Right lung (tissue), 10 donors: ENCODE measurements at places on chromosomes 11 and 22. TPM values are rescaled to one million over a fixed set of nuclear protein-coding genes. Genes with fewer than 3 reads are reported as not detected.

DNA sequence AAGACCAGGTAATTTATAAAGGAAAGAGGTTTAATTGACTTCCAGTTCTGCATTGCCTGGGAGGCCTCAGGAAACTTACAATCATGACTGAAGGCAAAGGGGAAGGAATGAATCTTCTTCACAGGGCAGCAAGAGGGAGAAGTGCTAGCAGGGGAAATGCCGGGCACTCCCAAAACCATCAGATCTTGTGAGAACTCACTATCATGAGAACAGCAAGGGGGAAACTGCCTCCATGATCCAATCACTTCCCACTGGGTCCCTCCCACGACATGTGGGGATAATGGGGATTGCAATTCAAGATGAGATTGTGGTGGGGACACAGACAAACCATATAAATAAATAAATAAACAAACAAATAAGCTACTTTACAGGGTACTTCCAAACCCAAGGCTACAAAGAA, 28.8 kb upstream of the EXPH5 start:
- DNase-seq, result no peak

- DNase-seq, result no peak
These were observed 35.7 kb downstream of the LRRC32 start for GRCh38 chr11:76634886-76635285.

The OR5A1 gene
- polyA plus RNA-seq, result 0.04 TPM

DNA sequence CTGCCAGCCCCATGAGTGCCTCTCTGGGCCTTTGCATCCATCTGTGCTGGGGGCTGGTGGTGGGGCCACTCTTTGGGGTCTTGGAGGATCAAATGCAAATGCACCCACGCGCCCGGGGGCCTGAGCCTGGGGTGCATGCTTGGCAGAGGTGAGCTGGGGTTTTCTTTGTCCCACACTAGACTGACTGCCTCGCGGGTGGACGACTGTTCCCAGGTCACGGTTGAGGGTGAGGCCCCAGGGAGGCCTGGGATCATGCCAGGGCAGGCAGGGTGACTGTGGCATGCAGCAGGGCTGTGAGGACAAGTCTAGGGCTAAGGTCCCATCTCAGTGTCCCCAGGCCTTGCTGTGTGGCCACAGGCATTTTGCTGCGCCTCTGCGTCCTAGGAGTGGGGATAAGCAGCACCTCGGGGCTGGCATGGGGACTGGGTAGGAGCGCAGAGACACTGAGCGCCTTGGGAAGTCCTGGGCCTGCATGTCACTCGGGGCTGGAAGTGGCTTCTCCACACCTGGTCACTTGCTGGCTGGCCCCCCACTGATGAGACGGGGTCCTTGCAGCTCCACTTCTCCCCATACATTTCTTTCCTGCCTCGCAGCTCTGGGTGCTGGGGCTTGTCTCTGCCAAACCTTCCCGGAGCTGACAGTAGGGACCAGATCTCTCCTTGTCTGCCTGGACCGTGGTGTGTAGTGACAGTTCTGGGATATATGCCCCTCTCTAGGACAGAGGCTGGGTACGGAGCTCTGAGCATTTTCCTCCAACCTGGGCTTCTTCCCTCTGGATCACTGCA, 133.1 kb downstream of the CTTN start:
- DNase-seq, result no peak

The KRTAP5-8 gene
- polyA plus RNA-seq, result not detected

GRCh38 chr11:134916421-134917213, 504.6 kb upstream of the B3GAT1 start:
- DNase-seq, result no peak

DNA sequence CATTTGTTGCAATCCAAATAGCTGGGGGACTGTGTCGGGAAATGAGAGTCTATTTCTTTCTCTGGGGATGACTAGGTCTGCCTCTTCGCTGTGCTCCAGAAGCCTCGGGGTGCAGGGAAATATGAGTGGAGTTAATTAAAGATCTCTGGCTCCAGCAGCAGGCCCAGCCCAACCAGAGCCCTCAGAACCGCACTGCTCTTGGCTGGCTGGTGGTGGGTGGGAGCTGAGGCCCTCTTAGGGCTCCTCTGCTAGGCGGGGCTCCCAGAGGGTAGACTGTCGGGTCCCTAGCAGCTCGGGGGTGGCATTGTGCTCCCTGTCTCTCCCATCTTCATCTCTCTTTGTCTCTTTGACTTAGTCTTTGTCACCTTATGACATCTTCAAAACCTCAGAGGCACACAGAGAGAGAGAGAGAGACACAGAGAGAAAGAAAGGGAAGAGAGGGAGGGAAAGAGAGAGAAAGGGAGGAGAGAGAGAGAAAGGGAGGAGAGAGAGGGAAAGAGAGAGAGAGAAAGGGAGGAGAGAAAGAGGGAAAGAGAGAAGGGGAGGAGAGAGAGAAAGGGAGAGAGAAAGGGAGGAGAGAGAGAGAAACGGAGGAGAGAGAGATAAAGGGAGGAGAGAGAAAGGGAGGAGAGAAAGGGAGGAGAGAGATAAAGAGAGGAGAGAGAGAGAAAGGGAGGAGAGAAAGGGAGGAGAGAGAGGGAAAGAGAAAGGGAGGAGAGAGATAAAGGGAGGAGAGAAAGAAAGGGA, 20.2 kb downstream of the MPPED1 start:
- no peak for DNase-seq

DNA sequence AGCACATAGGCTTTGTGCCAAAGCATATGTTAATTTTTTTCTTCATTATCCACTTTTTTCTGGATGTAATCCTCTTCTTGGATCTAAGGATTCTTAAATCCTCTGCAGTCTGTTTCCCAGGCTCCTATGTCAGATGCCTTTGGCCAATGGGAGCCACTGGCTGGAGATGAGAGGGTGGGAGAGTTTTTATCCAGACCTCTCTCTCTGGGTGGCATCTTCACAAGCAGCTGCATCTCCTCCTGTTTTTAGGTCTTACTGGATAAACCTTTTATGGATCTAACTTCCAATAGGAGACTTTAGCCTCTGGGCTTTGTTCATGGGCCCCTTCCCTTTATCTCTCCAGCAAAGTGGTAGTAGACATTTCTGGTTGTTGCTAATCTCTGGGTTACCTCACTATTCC, 22.4 kb upstream of the MPPED2 start:
- no peak for DNase-seq

The PTPRCAP gene
- polyA plus RNA-seq, result 1.7 TPM

DNA sequence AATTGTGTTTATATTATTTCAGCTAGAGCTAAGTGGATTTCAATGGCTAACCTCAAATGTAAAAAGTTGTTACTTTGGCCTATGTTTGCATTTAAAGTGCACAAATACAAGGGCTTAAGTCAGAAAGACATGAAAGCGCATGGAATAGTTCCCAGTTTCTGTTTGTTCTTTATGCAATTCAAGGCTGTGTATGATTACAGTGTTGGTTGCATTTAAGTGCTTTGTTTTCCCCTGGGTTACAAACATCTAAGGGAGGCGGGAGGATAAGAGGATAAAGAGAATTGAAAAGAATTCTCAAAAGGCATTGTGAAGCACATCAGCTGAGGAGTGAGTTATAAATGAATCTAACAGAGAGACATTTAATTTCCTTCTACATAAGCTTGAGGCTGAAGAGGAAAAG, 453.4 kb downstream of the NTM start:
- DNase-seq, result no peak

- peak; percentile 11 for DNase-seq
These were observed 718.8 kb downstream of the CNTN5 start for GRCh38 chr11:99739464-99740089.

DNA sequence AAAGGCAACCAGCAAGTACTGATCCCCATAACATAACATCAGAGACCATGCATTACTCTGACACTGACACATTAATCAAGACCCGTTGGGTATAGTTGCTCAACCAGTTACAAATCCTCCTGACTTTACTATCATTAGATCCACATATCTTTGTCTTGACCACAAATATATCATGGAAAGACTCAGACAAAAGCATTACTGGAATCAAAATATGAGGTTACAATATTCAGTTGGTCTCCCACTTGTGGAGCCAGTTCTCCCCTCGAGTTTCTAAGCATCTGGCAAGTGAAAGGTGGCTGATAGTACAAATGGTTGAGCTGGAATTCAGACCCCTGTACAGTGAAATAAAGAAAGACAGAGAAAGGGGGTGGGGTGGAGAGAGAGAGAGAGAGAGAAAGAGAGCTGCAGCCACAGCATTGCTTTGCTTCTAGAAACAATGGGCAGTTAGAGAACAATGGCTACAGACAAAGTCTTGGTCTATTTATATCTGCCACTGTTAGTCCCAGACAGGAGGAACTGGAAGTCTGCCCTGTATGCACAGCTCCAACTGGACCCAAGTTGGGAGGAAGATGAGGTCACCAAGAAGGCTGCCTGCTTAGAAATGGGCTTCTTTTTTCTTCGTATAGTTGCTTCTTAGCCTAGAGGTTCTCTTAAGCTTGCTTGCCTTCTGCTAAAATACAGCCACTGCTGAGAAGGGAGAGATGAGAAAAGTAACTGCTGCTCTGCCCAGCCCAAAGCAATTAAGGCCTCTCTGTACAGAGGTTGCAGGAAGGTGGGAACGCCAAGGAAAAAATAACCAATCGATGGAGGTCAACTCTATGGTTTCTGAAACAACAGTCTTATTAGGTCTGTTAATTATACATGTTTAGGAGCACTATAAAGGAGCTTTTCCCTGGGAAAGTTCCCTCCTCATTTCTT, 85.5 kb downstream of the ETS1 start:
- no peak for DNase-seq

The LSP1 gene
- 7.9 TPM for polyA plus RNA-seq

The SCGB1A1 gene
- 41.0 TPM for polyA plus RNA-seq

GRCh38 chr11:115921540-115921939, 417.3 kb upstream of the CADM1 start:
- DNase-seq, result no peak

The PKNOX2 gene
- 18.1 TPM for polyA plus RNA-seq

GRCh38 chr11:15882876-15883454, 473.4 kb downstream of the SOX6 start:
- peak; percentile 40 for DNase-seq

- DNase-seq, result peak; percentile 37
These were observed 24.7 kb upstream of the SLC22A12 start for GRCh38 chr11:64566042-64566914.

DNA sequence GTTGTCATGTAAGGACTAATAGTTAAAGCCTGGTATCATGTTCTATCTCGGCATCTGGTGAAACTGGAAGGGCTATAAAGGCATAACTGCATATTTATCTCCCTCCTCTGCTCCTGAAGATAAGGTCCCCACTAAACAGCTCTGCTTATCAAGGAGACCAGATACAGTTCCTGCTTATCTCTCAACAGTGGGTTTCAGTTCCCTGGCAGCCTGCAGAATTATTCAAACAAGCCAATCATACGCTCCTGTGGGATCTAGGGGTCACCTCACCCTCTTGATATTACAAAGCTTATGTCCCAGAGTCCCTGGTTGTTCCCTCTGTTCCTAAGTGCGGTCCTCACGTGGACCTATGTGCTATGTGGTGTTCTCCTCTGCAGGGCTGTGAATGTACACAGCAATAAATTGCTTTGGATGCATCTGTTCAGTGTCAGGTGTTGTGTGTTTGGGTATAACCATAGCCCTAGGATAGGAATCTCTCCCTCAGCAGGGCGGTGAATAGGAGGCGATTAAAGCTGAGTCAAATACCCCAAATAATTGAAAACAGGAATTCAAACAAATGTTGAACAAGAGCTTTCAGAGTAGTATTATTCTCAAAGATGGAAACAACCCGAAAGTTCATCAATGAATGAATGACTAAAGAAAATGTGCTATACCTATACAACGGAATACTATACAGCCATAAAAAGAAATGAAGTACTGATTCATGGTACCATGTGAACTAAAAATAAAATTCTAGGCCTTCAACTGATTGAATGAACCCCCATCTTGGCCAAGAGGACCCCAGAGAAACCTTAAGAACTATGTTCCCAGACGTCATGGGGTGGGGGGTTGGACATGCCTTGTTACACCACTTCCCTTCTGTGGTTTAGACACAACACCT, 3.1 kb upstream of the OOSP4A start:
- no peak for DNase-seq

GRCh38 chr11:8263109-8263768, 439 bp downstream of the LMO1 start:
- no peak for DNase-seq

- DNase-seq, result no peak
These were observed 17.1 kb upstream of the CSRP3 start for GRCh38 chr11:19218786-19219460.

The FGF19 gene
- polyA plus RNA-seq, result not detected

The CDC42BPG gene
- polyA plus RNA-seq, result 7.1 TPM

GRCh38 chr11:43756575-43756974, 76.0 kb downstream of the HSD17B12 start:
- no peak for DNase-seq

The PARVG gene
- 2.8 TPM for polyA plus RNA-seq

The MUC15 gene
- 1.2 TPM for polyA plus RNA-seq

The HBB gene
- polyA plus RNA-seq, result 224 TPM

DNA sequence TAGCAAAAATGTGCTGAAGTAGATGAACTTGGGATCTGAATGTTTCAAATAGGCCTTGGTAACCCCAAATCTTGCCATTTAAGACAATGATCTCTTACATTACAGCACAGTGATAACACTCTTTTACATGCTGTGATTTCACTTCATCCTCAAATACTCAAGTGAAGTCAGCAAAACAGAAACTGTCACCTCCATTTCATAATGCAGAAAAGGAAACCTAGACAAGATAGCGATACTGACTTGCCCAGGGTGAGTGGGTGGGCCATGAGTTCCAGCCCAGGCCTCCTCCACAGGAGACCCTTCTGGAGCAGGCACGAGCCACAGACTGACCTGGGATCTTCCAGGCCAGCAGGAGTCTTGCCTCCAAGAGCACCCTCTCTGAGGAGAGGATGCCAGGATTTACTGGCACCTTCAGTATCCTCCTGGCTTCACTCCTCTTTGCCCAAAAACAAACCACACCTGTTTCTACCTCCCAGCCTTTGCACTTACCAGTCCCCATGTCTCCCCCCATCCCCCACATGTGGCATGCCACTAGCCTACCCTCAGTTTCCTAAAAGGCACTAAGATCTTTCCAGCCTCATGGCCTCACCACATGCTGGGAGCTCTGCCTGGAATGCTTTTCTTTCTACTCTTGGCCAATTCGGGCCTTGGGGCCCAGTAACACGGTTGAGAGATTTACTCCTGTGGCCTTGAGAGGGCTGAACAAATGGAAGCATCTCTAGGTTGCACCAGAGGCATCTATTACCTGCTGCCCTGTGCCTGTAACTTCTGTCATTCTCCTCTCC, 1.9 kb upstream of the DGAT2 start:
- no peak for DNase-seq

The OR52E8 gene
- polyA plus RNA-seq, result not detected

DNA sequence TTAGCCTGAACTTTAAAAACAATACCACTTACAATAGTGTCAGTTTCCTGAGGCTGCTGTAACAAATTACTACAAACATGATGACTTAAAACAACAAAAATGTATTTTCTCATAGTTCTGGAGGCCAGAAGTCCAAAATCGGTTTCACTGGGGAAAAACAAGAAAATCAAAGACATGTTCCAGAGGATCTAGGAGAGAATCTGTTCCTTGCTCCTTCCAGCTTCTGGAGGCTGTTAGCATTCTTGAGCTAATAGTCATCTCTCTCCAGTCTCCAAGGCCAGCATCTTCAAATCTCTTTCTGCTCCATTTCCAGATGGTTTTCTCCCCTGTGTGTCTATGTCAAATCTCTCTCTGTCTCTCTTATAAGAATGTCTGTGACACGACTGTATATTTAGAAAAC, 67.6 kb upstream of the TEAD1 start:
- no peak for DNase-seq

GRCh38 chr11:10478066-10478465, 23.0 kb downstream of the AMPD3 start:
- no peak for DNase-seq
